GM12892 (cell line): ENCODE measurements at places on chromosomes 16 and 17.

DNA sequence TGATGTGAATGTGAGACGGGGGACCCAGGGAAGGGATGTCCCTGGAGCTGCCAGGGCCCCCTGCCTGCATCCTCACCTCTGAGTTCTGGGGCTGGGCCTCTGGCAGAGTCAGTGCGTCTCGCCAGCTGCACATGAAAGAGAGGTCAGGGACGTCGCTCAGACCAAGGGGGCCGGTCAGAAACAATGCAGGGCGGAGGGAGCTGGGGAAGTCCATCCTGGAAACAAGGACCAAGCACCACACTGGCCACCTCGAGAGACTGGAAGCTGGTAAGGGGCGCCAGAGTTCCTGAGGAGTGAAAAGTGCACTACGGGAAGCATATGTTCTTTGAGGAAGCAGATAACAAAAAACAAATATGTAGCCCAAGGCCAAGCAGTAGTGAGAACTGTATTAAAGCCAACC, 2.1 kb downstream of the TAF1C start:
- no peak for DNase-seq

- no peak for DNase-seq
These were observed 30.8 kb upstream of the RBBP6 start for GRCh38 chr16:24508614-24509013.

- no peak for DNase-seq
These were observed 12.9 kb downstream of the GNGT2 start for GRCh38 chr17:49197346-49197998.

DNA sequence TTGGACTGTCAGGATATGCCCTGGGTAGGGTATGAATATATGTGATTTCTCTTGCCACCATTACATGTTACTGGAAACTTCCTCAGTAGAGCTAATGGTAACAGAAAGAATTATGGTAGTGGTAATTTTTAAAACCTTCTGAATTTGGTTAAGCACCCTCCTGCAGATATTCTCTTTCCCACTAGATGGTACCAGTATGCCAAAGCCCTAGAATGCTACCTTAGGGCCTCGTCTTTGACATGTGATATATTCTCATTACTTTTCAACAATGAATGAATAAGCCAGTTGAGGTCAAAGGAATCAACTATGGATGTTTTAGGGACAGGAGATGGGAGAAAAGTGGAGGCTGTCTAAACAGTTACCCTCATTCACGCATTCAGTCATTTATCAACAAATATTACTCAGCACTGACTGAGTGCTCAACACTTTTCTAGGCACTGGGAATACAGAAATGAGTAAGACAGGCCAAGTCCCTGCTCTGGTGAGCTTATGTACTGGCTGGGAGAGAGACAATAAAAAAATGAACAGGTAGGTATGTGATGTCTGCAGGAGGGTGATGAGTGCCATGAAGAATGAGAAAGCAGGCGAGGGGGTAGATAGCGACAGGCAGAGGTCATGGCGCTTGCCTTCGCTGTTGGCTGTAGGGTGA, 14.7 kb downstream of the CDH13 start:
- DNase-seq, result no peak

DNA sequence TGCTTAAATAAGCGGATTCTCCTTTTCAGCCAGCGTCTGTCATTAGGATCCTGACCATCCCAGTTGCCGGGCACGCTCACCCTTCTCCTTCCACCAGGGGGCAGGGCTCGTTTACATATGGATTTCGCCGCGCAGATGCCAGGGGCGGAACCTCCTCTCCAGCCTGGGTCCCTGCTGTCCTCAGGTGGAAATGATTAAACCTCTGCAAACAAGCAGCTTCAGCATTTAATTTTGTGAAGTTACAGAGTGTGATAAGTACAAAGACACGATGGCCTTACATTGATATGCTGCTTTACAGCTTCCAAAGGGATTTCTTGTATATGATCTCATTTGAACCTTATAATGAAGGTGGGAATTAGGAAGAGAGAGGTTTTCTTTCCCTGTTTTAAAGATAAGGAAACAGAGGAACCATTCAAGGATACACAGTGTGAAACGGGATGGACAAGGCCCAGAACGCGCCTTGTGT, 3.9 kb upstream of the KRT28 start:
- peak; percentile 31 for DNase-seq

DNA sequence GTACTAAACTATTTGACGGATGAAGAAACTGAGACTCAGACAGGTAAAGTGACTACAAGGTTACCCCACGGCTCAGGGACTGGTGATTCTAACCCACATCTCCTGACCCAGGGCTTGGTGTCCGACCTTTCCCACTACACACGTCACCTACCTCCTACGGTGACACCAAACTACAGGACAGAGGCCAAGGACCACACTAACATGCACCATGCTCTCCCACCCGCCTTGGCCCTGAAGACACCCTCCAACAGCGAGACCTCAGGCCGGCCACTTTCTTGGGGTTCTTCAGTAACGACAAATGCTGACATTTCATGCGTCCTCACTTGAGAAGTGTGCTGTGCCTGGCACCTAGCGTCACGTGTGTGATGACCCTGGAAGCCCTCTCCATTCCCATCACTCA, 6.4 kb downstream of the KNOP1 start:
- DNase-seq, result no peak

DNA sequence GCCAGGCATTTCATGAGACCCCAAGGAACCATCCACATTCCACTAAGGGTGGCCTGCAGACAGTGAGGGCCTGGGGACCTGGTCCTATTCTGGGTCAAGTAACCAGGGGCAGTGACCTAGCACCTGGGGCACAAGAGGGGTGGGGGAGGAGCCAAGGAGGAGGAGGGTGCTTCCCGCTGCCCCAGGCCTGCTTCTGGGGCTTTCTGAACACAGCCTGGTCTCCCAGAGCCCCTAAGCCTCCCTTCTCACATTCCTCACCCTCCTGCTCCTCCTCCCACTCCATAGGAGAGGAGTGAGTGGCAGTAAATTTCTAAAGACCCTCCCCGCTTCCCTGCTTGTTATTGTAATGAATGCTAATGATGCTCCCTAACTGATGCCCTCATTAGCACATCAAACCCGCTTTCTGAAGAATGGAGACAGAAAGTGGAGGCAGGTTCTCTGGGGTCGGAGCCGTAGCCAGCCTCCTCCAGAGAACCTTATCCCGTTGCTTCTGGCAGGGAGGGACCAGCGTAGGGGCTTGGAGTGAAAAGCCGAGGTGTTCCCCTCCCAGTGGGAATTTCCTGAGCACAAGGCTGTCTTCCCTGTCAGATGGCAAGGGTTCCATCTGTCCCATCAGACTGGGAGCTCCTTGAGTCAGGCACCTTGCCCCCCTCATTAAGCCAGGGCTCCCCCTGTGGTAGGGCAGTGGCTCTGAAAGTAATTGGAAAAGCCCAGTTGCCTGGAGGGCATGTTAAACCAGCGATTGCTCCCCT, 3.7 kb upstream of the SRCIN1 start:
- DNase-seq, result no peak

DNA sequence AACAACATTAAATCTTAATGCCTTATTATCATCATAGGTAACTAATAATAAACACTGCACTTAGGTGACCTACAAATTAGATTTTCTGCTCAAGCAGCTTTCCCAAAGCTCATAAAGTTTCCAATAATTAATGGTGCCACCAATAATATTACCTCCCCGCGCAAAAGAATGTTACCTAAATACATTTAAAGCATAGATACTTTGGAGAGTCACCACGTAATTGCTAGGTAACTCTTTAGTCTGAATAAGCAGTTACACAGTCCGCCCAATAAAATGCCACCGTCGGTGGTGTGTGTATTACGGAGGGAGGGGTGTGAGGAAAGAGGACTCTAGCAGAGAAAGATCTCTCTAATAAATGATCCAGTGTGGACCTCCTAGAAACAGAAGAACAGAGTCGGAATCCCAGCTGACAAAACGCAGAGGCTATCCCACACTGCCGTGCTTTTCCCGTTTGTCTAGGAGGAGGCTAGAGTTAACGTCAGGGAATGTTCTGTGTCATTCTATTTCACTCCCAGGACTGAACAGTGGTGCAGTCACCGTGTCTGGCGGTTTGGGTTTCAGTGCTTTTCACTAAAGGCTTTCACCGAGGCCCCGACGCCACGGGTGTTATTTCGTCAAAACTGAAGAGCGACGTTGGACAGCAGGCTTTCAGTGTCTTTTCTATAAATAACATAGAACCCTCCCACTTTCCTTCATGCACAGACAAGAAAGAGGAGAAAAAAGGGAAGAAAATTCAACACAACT, 630 bp downstream of the RNFT1 start:
- peak; percentile 12 for DNase-seq

- no peak for DNase-seq
These were observed 110.5 kb downstream of the HS3ST2 start for GRCh38 chr16:22924492-22924891.

DNA sequence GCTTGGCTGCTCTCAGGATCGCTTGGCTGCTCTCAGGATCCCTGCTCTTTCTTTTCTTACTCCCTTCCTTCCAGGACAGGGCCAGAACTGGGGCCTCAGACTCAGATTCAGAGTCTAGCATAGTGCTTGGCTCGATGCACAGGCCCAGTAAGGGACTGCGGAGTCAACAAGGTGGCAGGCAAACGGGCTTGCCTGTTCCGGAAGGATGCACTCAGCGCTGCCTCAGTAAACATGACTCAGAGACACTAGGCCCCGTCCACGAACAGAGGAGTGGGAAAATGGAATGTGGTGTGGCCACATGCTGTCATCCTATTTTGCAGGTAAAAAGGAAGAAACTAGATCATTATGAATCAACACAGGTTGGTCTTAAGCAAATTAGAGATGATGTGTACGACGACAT, 9.8 kb downstream of the SPHK1 start:
- DNase-seq, result no peak

DNA sequence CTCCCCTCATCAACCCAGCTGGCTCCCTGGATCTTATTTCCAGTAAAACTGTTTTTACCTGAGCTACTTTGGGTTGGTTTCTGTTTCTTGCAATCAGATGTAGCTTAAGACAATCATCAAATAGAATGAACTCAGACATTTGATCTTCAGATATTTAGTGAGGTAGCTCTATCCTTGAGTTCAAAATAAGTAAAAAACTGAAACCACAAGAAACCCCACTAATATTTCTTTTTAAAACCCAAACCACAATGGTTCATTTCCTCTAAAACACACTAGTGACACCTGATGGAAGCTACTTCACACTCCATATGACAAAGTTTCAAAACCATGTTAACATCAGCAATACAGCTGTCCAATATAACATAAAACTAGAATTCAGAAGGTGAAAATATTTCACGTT, 37.8 kb downstream of the CACNG1 start:
- DNase-seq, result no peak

GRCh38 chr16:69511651-69512050, 54.1 kb upstream of the NFAT5 start:
- DNase-seq, result no peak

DNA sequence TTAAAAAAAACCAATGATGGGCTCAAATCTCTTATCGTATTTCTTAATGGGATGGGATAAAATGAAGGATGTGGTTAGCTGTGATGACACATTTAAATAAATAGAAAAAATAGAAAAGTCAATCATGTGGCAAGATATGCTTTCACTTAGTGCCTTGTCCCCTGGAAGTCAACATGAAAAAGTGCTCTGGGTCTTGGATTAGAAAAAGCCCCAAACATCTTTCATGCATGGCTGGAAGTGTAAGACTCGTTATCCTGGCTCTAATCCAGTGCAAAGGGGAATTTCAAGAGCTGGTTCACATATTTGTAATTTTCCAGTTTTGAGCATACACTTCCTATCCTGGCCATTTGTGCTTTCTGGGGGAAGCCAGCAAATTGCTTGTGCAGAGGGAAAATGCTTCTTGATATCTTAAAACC, 160.9 kb downstream of the MAP2K6 start:
- no peak for DNase-seq

DNA sequence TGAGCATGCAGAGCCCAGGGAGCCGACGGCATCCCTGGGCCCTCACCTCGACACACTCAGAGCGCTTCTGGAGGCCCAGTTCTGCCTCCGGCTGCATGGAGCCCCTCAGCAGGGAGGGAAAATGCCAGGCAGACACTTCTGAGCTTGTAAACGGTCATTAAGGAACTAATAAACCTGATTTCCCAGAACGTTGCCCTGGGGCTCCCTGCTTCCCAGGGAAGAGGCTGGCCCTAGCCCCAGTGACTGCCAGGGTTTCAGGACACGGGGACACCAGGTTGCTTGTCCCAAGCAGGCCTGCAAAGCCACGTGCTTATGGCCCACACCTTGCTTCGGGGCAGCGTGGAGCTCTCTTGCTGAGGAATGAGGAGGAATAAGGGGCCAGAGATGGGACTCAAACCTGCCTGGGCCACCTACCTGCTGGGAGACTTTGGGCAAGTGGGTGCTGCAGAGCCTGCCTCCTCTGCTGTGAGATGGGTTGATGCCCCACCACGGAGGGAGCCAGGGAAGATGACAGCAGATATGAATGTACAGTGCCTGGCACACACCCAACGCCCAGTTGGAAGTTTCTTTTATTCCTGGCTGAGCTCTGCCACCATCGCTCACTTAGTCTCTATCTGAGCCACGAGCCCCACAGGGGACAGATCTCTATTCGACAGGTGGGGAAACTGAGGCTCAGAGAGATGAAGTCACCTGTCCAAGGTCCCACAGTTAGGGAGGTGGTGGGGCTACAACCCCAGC, 5.4 kb downstream of the RHBDF2 start:
- no peak for DNase-seq

DNA sequence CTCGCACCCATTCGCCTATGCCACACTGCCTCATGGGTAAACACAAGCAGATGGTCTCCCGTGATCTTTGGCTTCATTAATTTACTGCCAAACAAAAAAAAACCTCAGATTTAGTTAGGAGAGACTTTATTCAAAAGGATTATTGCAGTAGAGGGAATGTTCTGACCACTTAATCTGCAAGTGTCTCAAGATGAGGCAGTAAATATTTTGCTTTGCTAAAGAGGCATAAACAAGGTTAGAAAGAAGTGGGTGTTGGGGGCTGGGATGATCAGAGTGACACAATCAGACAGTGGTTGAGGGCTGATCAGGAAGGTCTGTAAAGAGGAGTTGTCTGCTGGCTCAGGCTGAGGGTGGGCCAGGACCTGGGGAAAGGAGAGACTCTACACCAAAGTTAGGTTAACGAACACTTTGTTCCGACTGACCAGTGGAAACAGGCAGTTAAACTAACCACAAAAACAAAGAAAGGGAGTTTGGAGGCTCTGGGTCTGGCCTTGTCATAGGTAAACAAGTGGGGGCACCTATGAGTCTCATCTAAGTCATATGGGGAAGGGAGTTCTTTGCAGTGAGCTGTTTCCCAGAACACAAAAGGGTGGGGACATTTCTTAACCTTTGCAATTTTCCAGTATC, 28.5 kb downstream of the HSD17B2 start:
- DNase-seq, result no peak

- no peak for DNase-seq
These were observed 11.5 kb downstream of the ZNF597 start for GRCh38 chr16:3431779-3432219.

GRCh38 chr16:22664132-22664531, 149.8 kb upstream of the HS3ST2 start:
- no peak for DNase-seq

DNA sequence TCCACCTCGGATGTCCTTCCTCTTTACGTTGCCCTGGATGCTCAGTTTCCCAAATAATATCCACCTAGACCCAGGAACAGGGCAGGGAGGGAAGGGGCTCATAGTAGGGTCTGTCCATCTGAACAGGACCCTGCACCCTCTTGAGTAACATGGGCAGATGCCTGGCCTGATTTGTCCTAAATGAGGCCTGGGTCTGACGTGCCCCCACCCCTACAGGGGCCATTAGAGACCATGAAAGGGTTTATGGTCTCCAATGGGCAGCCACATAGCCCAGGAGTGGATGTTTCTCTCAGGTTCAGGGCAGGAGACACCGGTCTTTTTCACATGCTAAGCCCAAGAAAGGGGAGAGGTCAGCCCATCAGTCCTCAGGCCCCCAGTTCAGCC, 6.8 kb downstream of the CACNG1 start:
- DNase-seq, result no peak
